ENCODE measurements at places on chromosomes 6 and 20.
A peak's percentile ranks its signal among the peaks of the same experiment; 100 is the strongest.

DNA sequence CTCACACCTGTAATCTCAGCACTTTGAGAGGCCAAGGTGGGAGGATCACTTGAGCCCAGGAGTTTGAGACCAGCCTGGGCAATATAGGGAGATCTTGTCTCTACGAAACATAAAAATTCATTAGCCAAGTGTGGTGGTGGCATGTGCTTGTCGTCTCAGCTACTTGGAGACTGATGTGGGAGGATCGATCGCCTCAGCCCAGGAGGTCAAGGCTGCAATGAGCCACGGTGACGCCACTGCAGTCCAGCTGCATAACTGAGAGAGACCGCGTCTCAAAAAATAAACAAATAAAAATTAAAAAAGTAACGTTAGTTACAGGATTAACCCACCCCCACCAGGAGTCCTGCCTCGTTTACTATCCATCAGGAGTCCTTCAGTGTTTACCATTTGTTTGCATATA lies 345.1 kb downstream of the BTBD3 start:
- DNase-seq = no peak

- no peak for DNase-seq
Measured at GRCh38 chr6:21039926-21040325, 505.7 kb downstream of the CDKAL1 start.

DNA sequence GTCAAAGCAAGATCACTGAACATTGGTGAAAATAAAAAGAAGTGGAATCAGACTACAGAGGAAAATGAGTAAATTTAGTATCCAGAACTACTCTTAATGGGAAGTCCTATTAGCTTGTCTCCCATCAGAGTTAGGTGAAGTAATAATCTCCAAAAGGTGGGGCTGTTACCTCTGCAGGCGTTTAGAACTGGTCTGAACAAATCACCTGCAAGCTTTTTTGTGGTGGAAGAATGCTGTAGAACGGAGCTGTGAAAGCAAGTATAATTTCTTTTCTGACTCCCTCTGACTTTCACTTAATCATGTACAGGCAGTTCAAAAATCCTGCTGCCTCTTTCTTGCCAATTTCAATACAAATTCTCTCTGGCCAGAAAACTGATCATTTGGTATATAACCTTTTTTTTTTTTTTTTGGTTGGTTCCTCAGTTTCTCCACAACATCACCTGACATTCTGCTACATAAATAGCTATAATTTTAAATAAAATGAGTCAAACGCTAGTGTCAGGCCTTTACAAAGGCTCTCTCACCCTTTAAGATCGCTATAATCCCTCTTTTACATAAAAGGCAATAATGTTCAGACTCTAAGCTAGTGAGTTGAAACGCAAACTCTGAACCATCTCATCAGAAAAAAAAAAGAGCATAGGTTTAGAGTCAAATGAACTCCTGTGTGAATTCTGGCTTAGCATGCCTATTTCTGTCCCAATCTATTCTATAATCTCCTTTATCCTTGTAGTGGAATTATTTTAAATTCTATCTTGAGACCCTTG lies 38.8 kb downstream of the CITED2 start:
- DNase-seq = no peak

DNA sequence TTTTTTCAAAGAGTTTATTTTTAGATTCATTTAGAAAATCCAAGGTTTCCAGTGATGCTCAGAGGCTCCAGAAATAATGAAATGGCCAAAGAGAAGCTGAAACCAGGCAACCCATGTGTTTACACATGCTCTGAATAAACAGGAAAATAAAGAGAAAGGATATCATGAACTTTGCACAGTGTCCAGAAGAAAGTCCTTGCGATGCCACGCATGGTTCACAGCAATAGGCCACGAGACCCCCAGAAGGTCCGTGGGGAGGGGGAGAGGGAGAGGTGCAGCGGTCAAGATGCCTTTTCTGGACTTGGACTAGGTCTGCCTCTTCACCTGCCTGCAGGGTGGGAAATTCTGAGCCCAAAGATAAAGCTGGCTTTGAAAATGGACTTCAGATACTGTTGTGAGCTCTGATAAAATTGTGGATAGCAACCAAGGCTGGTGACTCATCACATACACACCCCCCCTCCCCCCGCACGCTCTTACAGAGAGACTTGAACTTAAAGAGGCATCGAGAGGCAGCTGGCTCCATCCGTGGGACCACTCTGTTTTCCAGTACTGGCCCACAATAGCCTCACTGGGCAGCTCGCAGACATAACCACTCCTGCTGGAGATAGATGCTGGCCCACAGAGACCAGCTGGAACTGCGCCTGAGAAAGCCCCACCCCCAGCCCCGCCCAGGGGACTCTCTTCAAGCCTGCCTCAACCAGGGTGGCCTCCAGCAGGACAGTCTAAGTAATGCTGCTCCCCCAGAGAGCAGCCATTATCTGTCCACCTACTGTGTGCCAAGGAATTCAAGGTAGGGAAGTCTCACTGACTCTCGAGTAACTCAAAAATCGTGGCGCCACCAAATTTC lies 21.2 kb upstream of the NFATC2 start:
- DNase-seq = peak; percentile 76

- DNase-seq = no peak
Measured at GRCh38 chr6:68240726-68241125, 394.4 kb upstream of the ADGRB3 start.

Data from hindlimb muscle (tissue), 1 donor.